ENCODE measurements at places on chromosomes 1 and 21.

DNA sequence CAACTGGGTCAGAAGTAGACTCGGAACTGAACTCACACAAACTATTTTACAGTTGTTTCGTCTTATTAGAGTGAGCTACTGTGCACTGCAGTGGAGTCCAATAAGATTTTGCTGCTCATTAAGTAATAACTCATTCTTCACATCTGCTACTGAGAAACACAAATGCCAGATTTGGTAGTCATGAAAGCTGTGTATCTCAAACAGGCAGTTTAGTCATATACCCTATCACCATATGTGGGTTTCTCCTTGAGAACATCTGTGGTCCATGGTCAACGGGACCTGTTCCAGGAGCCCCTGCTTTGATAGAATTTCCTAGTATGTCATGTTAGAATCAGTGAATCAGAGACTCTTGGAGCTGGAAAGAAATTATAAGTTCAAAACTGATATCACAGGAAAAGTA is 60.4 kb downstream of the ALG14 start:
- DNase-seq = peak; percentile 73

DNA sequence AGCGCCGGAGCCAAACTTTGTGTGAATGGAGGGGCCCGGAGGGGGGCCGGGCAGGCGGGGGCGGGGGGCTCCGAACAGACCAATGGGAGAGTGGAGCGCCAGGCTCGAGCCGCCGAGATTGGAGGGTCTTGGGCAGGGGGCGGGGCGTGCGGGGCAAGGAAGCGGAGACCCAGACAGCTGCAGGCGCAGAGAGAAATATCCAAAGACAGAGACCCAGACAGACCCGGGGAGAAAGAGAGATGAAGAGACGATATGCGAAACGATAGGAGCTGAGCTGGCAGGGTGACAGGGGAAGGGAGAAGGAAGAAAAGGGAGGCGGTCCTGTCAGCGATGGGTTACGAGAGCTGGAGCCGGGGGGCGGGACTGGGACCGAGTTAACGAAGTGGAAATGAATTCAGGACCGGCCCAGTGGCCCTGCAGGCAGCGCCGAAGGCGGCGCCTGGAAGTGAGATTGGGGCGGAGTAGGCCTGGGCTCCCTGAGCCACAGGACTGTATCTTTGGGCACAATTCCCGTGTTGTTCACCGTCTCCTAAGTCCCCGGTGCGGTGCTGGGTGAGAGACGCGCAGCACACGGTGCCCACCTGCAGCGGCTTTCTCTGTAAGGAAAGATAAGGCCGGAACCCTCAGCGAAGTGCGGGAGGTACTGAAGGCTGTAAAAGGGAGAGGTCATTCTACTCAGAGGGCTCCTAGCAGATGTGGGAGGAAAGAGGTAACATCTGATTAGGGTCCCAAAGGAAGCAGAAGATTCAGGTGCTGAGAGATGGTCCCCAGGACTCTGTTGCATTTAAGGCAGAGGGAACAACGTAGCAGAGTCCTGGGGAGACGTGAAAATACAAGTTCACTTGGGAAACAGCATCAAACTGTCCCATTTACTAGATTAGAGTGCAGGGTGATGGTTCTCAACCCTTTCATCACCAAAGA is 543 bp upstream of the KCNJ10 start:
- peak; percentile 68 for DNase-seq

DNA sequence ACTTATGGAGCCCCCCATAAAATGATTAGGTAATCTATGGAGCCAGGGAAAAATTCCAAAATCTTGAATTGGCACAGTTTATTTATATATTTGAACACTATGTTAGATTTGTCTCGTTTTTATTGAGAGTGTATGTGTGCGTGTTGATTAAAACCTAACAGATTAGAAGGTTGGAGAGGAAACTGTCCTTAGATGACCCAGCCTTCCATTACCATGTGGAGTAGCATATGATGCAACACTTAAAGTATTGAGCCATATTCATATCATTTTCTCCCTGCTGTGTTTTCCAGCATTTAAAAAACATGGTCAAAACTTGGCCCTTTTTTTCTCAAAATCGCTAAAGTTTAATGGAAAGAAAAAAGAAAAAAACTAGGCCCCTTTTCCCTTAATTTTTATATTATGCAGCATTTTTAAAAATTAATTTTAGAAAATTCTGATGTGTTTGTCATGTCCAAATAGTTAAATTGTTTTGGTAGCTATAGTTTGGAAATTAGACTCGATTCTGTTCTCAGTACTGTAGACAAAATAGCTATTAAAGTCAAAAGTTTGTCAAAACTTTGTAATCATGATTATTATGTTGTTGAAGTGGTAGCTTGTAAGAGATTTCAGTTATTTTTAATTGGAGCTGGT is 2.3 kb downstream of the LRRC8D start:
- no peak for DNase-seq

- no peak for DNase-seq
These were observed 91.0 kb downstream of the PRDM16 start for GRCh38 chr1:3159996-3160395.

DNA sequence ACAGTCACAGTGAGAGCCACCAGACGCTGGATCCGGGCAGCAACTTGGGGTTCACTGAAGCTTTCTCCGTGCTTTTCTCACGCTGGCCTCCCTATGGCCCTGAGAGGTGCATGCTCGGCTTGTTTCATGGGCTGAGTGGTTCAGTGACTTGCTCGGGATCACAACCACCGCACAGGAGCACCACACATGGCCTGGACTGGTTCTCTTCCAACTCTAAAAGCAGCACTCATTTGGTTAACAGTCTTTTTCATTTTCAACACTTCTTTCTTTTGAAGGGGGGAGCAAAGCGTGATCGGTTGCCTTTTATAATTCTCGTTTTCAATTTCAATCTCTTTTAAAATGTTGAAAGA is 26.2 kb downstream of the UBIAD1 start:
- DNase-seq = no peak

GRCh38 chr21:42424914-42425541 is 21.3 kb downstream of the UBASH3A start:
- no peak for DNase-seq

GRCh38 chr1:56399795-56400194 is 179.6 kb downstream of the PLPP3 start:
- DNase-seq = no peak

DNA sequence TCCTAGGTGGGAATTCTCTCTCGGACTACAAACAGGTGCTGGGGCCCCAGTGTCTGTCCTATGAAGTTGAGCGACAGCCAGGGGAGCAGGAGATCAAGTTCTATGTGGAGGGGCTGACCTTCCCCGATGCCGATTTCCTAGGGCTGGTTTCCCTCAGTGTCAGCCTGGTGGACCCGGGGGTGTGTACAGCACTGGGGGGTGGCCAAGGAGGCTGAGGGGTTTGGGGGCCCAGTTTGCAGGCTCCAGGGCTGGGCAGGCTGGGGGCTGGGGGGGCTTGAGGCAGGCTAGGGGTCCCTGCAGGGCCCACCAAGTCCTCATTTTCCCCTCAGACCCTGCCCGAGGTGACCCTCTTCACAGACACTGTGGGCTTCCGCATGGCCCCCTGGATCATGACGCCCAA is 20.3 kb upstream of the PADI3 start:
- DNase-seq = no peak
